Muscle of back (tissue), 13 donors: ENCODE measurements at places on chromosomes 3 and 15. TPM values are rescaled to one million over a fixed set of nuclear protein-coding genes. Genes with fewer than 3 reads are reported as not detected.

GRCh38 chr3:119145128-119145499, 851 bp upstream of the TEX55 start:
- DNase-seq: no peak

- no peak for DNase-seq
These were observed 400.7 kb downstream of the ROBO1 start for GRCh38 chr3:79367066-79367465.

- DNase-seq: no peak
These were observed 75.0 kb upstream of the EPHB3 start for GRCh38 chr3:184486614-184487013.

- no peak for DNase-seq
These were observed 2.2 kb upstream of the CD47 start for GRCh38 chr3:108093021-108093420.

DNA sequence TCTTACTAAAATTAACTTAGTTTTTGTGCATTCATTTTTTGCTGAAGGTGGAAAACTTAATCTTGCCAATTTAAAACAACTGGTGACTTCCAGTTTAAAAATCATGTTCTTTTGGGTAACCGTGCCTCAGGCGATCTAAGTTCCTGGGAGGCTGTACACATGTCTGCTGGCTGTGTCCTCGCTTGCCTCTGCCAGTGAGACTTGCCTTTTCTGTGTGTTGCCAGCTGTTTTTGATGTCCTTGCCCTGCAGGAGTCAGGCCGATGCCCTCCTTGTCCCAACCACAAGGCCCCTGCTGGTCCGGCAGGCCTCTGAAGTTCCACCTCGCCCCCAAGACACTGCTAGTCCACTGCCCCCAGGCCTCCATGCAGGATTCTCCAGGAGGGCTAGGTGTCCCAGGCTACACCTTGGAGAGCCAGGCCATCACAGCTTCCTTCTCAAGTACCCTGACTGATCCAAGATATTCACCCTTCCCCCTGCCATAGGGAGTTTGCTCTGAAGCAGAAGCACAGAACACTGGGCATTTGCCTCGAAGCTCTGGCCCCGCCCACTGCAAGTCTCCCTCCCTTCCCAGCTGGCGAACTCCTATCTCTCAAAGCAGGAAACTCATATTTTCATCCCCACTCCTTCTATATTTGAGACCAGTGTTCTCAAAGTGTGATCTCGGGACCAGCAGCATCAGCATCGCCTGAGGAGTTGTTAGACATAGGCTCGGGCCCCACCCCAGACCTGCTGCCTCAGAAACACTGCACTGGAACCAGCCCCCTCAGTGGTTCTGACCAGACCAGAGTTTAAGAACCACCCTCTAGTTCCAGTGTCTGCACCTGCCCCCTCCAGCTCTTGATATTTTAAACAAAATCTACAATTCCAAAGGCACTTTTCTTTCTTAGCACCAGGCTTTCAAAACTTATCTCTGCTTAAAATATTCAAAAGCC, 185.8 kb upstream of the UBE2E1 start:
- no peak for DNase-seq

DNA sequence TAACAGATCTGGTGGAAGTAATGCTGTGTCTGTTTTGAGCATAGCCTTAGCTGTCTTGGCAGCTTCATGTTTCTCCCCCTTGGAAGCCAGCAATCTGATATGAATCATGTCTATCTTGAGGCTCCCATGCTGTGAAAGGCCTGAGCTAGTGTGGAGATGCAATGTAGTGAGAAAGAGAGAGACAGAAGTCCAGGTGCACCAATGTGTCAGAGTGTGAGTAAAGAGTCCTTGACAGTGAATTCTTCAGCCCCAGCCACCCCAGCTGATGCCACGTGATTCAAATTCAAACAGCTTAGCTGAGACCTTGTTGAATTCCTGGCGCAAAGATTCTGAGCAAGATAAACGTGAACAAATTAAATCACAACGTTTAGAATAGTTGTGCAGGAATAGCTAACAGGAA, 704.2 kb downstream of the EDEM1 start:
- DNase-seq: peak; percentile 5

- DNase-seq: peak; percentile 70
These were observed 9.4 kb upstream of the RPL24 start for GRCh38 chr3:101695779-101696372.

GRCh38 chr3:196216681-196217211, 412 bp downstream of the SLC51A start:
- DNase-seq: no peak

DNA sequence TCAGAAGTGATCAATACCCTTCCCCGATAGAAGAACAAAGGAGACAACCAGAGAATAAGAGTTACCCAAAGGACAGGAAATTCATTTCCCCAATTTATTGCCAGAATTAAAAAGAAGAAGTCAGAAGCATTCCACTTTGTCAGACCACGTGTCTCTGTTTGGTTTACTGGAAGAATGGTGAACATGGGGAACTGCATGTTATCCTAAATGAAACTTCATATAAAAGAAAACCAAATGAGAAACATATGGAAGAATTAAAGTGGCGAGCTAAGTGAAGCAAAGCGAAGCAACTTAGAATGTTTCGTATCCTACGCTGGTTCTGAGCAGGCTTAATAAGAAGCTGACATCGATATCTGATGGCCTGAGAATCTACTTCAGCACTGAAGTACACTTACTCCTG, 190.7 kb downstream of the MAGI1 start:
- DNase-seq: no peak

- DNase-seq: no peak
These were observed 25.7 kb downstream of the DNAH12 start for GRCh38 chr3:57518276-57518915.

SAMD7 gene
- polyA plus RNA-seq: not detected

CCR9 gene
- polyA plus RNA-seq: not detected

ADAMTSL3 gene
- polyA plus RNA-seq: 73.3 TPM

ASB14 gene
- 0.48 TPM for polyA plus RNA-seq
